ENCODE measurements at places on chromosomes 11 and 22. TPM values are rescaled to one million over a fixed set of nuclear protein-coding genes. Genes with fewer than 3 reads are reported as not detected.

- no peak overlapping the region for H3K27ac ChIP-seq
- H3K36me3 ChIP-seq = no peaks in the 10 kb centered on the region
- no peaks in the 10 kb centered on the region for H3K4me1 ChIP-seq
Measured at GRCh38 chr22:48826546-48826945, 1001.1 kb downstream of the BRD1 start.

GRCh38 chr11:36452236-36452940 lies 57.7 kb downstream of the TRAF6 start:
- no peak overlapping the region for H3K4me3 ChIP-seq
- H3K36me3 ChIP-seq = no peaks in the 10 kb centered on the region
- H3K27me3 ChIP-seq = no peaks in the 10 kb centered on the region
- no peak for DNase-seq
- no peak overlapping the region for H3K27ac ChIP-seq
- H3K4me1 ChIP-seq = peaks cover 76% of the 10 kb centered on the region

DNA sequence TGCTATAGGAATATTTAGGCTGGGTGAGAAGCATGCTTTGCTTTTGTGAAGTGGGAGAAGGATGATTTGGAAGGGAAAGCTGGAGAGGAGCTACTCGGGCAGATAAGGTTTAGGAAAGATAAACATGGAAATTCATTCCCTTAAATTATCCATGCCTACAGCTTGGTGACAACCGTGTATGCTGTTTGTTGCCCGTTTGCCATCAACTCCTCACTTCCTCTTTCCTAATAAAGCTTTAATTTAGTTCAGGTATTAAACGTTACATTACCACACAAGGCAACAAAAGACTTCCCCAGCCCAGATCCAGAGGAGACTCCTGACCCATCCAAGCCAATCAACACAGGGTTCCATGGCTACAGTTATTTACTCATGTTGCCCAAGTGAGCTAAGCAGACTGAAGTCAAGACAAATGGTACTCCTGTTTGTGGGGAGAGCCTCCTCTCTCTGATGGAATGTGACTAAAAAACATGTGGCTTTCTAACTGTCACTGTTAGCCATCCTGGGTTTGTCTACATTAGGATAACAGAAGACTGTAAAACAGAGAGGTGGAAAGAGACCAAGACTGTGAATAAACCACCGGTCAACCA lies 101.7 kb upstream of the GRAMD1B start:
- H3K4me3 ChIP-seq = no peak overlapping the region
- peaks cover 27% of the 10 kb centered on the region for H3K27me3 ChIP-seq
- H3K36me3 ChIP-seq = no peaks in the 10 kb centered on the region
- no peaks in the 10 kb centered on the region for H3K4me1 ChIP-seq

GRCh38 chr22:37425800-37426705 lies 1.2 kb downstream of the ELFN2 start:
- H3K27me3 ChIP-seq = no peaks in the 10 kb centered on the region
- no peak overlapping the region for H3K27ac ChIP-seq
- peaks cover 39% of the 10 kb centered on the region for H3K4me1 ChIP-seq
- H3K4me3 ChIP-seq = peak overlapping the region; percentile 90

DNA sequence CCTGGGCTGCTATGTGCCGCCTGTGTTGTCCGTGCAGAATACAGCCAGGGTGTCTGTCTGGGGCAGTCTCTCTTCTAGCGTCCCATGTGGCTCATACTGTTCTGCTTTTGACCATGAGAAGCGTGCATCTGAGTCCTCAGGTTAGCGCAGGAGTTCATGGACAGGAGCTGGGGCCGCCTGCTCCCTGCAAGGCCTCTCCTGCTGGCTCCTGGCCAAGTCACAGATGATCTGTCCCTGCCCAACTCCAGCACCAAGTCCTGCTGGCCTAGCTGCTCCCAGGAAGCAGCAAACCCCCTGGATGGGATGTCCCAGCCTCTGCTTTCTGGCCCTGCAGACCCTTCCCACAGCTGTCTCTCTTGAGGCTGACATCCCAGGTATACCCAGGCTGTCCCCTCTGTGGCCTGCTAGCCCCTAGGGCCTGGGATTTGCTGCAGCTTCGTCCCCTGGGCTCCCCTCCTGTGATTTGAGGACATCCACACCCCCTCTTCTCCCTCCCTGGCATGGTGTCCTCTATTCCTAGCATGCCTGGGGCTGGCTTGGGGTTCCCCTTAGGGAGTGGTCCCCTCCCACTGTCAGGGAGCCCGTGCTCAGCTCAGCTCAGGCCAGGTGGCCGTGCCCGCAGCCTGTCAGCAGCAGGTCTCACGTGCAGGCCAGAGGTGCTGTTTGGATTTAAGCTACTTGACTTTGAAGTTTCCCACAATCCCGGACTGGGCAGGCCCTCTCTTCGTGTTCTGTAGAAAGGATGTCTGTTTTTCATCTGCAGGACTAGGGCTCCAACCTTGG lies 17.8 kb downstream of the PRR5 start:
- H3K27ac ChIP-seq = no peak overlapping the region
- H3K4me3 ChIP-seq = no peak overlapping the region
- H3K4me1 ChIP-seq = no peaks in the 10 kb centered on the region
- no peaks in the 10 kb centered on the region for H3K27me3 ChIP-seq
- DNase-seq = no peak

DNA sequence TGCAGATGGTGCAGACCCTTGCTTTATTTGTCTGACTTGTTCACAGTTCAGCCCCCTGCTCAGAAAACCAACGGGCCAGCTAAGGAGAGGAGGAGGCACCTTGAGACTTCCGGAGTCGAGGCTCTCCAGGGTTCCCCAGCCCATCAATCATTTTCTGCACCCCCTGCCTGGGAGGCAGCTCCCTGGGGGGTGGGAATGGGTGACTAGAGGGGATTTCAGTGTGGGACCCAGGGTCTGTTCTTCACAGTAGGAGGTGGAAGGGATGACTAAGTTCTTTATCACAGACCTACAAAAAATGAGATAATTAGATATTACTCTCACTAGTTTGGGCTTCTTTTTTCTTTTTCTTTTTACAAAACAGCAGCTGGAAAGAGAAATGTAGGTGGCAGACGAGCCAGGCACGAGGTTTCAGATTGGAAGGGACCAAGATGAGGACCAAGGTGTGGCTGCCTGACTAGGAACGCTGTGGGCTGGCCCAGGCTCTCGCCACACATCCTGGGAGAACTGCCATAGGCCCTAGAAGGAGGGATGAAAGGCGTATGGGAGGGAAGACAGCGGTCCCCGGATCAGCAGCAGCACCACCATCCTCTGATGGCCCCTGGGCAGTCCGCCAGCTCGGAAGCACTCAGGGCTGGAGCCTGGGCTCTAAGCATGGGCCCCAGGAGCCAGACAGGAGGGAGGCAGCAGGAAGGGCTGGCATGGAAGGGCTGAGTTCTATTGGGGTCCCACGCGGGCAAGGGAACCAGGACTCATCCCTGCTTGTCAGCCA lies 14.2 kb downstream of the TXN2 start:
- H3K4me1 ChIP-seq = peaks cover 92% of the 10 kb centered on the region
- H3K27me3 ChIP-seq = no peaks in the 10 kb centered on the region
- no peaks in the 10 kb centered on the region for H3K36me3 ChIP-seq

GRCh38 chr22:31626427-31627150 lies 35.4 kb downstream of the PISD start:
- peaks cover 18% of the 10 kb centered on the region for H3K4me1 ChIP-seq
- no peak for DNase-seq

- H3K27ac ChIP-seq = no peak overlapping the region
- no peak for DNase-seq
- H3K27me3 ChIP-seq = peaks cover 15% of the 10 kb centered on the region
- peaks cover 13% of the 10 kb centered on the region for H3K4me1 ChIP-seq
- no peaks in the 10 kb centered on the region for H3K36me3 ChIP-seq
Measured at GRCh38 chr11:45147891-45148675, 1.6 kb downstream of the PRDM11 start.

- H3K4me3 ChIP-seq = no peak overlapping the region
- 0 out of 2 replicates have a peak, but pooled peaks cover 7% of the 10 kb centered on the region for H3K27me3 ChIP-seq
- no peaks in the 10 kb centered on the region for H3K36me3 ChIP-seq
- DNase-seq = no peak
- no peaks in the 10 kb centered on the region for H3K4me1 ChIP-seq
Measured at GRCh38 chr11:115521825-115522224, 17.6 kb upstream of the CADM1 start.

- H3K36me3 ChIP-seq = no peaks in the 10 kb centered on the region
- no peak overlapping the region for H3K27ac ChIP-seq
- H3K27me3 ChIP-seq = peaks cover 33% of the 10 kb centered on the region
- no peaks in the 10 kb centered on the region for H3K4me1 ChIP-seq
- no peak overlapping the region for H3K4me3 ChIP-seq
Measured at GRCh38 chr22:43207849-43208702, 21.1 kb upstream of the TTLL12 start.

DNA sequence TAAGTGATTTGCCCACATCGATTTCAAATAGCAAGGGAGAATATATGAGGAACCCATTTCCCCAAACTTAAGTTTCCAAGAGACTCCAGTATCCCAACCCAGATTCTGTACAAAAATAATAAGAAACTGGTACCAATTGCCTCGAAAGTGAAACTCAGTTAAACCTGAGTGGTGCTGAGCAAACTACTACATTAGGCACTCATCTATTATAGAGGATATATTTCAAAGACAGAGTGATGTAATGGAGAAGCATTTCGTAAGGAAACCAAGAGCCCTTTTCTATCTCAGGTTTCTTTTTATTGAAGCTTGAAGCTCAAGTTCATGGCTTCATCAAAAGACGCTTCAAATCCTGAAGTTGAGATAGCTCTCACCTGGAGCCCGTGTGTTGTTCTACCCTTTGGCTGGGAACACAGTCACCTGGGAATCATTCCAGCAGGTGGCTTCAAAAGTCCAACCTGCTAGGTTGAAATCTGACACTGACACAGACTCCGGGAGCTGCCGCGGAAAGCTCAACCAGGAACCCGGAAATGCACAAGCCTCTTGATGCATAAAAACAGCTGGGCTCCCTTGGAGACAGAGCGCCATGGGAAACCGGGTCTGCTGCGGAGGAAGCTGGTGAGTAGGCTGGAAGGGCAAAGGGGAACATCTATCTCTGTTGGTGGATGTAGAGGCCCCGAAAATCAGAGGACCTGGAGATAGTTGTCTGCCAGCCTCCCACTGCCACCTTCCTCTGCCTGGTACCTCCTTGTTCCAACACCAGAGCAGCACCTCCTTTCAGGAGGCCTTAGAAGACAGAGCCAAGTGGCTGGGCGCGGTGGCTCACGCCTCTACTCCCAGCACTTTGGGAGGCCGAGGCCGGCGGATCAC lies at the start of gene C11orf52:
C11orf52 (plus strand) TSS at position 524 of the 867 bp plus-strand sequence; CDS start at position 584, 60 bp downstream.
- peak; percentile 84 for DNase-seq
- H3K4me3 ChIP-seq = peak within 1 kb of the TSS; percentile 49

DNA sequence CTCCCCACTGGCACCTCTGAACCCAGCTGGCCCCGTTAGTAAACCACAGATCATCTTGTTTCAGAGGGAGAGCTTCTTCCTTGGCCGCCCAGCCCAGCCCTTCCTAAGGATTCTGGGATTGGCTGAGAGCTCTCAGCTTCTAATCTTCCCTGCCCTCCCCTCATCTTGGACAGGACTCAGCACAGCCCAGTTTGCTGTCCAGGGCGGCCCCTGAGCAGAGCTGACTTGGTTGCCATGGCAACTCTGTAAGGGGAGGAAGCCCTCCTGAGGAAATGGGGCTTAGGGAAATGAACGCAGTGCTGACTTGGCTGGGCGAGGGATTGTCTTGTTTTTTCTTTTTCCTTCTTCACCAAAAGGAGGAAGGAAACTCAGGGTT lies 4.6 kb downstream of the APOL4 start:
- H3K27me3 ChIP-seq = peaks cover 8% of the 10 kb centered on the region
- no peaks in the 10 kb centered on the region for H3K36me3 ChIP-seq
- no peaks in the 10 kb centered on the region for H3K4me1 ChIP-seq
- H3K4me3 ChIP-seq = no peak overlapping the region

DNA sequence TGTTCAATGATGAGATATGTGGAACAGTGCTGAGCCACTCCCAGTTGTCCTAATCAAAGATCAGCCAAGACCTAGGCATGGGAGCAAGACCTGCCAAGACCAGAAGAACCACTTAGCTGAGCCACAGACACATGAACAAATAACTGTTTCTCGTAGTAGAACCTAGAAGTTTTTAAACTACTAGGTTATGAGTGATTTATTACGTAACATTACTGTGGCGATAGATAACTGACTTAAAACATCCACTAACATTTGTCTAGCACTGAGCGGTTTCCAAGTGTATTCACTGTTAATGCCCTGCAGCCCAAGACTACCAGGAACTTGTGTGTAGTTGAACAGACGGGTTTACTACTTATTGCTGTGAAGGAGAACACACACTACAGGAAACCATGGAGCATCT lies 120.4 kb downstream of the SERGEF start:
- H3K27me3 ChIP-seq = no peaks in the 10 kb centered on the region
- H3K4me3 ChIP-seq = no peak overlapping the region
- H3K4me1 ChIP-seq = no peaks in the 10 kb centered on the region
- no peaks in the 10 kb centered on the region for H3K36me3 ChIP-seq

DNA sequence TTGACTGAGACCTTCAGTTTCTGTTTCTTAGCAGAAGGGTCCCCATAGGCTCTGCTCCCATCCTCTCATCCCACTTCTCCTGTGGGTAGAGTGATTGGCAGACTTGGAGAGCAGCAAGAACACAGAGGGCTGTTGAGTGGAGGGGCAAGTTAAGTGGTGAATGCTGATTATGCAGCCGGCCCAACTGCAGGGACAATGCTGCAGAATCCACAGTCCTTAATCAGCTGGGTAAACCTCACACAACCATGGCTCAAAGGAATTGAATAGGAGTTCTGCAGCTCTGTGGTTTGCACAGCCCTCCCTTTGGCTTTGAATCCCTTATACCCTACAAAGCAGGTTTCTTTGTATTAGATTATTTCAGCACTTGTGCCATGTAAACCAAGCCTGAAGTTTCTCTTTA lies 161.1 kb downstream of the NAV2 start:
- H3K4me3 ChIP-seq = no peak overlapping the region
- no peaks in the 10 kb centered on the region for H3K4me1 ChIP-seq
- H3K27me3 ChIP-seq = no peaks in the 10 kb centered on the region
- H3K27ac ChIP-seq = no peak overlapping the region
- H3K36me3 ChIP-seq = no peaks in the 10 kb centered on the region
- DNase-seq = no peak

GRCh38 chr11:35391922-35392688 lies 27.3 kb downstream of the SLC1A2 start:
- H3K27ac ChIP-seq = peak overlapping the region; percentile 72
- peaks cover 49% of the 10 kb centered on the region for H3K4me1 ChIP-seq
- no peaks in the 10 kb centered on the region for H3K27me3 ChIP-seq
- DNase-seq = peak; percentile 86
- H3K4me3 ChIP-seq = peak overlapping the region; percentile 16

DNA sequence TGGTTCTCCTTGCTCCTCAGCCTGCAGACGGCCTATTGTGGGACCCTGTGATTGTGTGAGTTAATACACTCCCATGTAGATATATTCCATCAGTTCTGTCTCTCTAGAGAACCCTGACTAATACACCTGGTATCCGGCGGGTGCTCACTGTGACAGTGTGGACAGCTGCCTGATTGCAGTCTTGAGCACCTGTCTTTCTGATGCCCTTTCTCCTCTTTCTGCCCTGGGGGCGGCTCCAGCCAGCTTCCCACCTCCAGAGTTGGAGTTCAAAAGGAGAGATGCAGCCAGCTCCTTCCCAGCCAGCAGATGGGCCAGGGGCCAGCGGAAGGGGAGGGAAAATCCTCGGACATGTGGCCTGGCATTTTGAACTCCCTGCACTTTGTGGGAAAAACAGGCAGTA lies 15.0 kb downstream of the SMIM38 start:
- peak; percentile 53 for DNase-seq
- H3K27me3 ChIP-seq = no peaks in the 10 kb centered on the region
- H3K36me3 ChIP-seq = no peaks in the 10 kb centered on the region
- H3K4me1 ChIP-seq = peaks cover 53% of the 10 kb centered on the region
- peak overlapping the region; percentile 2 for H3K27ac ChIP-seq

OR5AR1 gene
- not detected for total RNA-seq

THYN1 gene
- 41.2 TPM for total RNA-seq

CLDN5 gene
- total RNA-seq = not detected

PPP6R3 gene
- 129 TPM for total RNA-seq

SERPING1 gene
- total RNA-seq = 3.1 TPM

CAPN1 gene
- total RNA-seq = 559 TPM

LMO2 gene
- total RNA-seq = 0.45 TPM
